ENCODE measurements at places on chromosomes 3 and 15.

- DNase-seq = no peak
Observed at GRCh38 chr3:38139652-38140051, 1.2 kb downstream of the MYD88 start.

DNA sequence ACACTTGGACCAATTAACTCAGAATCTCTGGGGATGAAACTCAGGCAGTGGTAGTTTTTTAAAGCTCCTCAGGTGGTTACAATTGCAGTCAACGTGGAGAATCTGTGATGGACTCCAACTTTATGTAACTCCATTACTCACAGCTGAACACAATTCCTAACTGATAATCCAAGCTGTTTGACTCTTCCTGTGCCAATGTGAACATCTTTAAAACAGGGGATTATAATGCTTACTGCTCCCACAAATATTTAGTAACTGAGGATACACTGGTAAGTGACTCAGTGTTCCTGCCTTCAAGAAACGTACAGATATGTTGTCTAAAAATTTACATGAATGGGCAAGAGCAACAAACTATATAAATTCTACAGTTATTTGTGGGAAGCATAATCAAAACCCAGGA lies 85.6 kb downstream of the OSBPL10 start:
- DNase-seq = no peak

DNA sequence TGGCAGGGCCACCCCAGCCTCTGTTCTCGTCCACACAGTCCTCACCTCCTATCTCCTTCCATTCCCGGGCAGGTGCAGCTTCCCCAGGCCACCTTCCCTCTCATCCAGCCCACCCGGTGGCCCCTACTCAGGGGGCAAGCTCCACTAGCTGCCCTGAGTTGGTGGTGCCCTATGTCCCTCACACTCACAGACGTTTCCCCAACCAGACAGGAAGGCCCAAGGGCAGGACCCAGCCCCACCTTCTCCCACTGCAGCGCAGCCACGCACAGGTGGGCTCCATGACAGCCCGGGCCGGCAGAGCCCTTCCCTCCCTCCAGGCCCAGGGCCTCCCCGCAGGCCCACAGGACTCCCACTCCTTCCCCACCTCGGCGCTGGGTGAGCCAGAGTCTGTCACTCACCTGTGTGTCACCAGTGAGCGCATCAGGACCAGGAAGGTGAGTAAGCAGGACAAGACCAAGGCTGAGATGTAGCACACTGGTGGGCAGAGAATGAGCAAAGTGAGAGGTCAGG lies 11.1 kb downstream of the ISLR start:
- no peak for DNase-seq

GRCh38 chr3:16899919-16900318 lies 15.2 kb downstream of the PLCL2 start:
- DNase-seq = no peak

GRCh38 chr15:90106522-90107117 lies 4.4 kb upstream of the IDH2 start:
- DNase-seq = no peak

GRCh38 chr3:53257465-53257864 lies 1.6 kb upstream of the TKT start:
- DNase-seq = no peak

DNA sequence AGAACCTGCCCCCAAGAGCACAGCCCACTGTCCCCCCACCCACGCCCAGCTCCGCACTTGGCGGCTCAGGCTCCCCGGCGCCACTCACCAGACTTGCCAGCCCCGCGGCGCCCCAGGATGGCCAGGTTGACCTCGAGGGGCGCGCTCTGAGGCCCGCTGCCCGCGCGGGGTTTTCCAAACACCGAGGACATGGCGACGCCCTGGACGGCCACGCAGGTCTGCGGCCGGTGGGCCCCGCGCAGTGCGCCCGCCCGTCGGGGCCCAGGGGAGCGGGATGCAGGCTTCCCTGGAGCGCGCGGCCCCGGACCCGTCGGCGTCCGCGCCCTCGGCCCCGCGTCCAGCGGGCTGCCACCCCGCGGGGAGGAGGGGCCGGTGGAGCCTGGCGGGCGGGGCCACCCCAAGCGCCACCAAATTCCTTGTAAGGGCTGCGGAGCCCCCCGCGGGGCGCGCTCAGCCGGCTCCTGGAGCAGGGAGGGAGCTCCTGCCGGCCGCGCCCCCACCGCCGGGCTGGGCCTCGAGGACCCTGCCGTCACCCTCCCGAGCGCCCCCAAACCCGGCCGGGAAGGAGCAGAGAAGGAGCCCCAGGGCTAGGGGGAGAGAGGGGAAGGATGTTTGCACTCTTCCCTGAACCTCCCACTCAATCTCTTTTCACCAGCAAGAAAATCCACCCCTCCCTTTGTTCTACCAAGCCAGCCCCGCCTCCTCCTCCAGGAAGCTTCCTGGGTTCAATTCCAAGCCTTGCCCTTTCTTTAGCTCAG lies at the start of gene RASL12:
RASL12 (minus strand) TSS at position 347 of the 758 bp plus-strand sequence; CDS start at position 191, 156 bp downstream.
- no peak for DNase-seq

GRCh38 chr3:117745516-117745915 lies 1035.9 kb downstream of the TUSC7 start:
- DNase-seq = no peak

GRCh38 chr15:45785897-45786296 lies 151.1 kb downstream of the SQOR start:
- no peak for DNase-seq

GRCh38 chr15:58423831-58424608 lies 7.8 kb upstream of the LIPC start:
- DNase-seq = no peak

DNA sequence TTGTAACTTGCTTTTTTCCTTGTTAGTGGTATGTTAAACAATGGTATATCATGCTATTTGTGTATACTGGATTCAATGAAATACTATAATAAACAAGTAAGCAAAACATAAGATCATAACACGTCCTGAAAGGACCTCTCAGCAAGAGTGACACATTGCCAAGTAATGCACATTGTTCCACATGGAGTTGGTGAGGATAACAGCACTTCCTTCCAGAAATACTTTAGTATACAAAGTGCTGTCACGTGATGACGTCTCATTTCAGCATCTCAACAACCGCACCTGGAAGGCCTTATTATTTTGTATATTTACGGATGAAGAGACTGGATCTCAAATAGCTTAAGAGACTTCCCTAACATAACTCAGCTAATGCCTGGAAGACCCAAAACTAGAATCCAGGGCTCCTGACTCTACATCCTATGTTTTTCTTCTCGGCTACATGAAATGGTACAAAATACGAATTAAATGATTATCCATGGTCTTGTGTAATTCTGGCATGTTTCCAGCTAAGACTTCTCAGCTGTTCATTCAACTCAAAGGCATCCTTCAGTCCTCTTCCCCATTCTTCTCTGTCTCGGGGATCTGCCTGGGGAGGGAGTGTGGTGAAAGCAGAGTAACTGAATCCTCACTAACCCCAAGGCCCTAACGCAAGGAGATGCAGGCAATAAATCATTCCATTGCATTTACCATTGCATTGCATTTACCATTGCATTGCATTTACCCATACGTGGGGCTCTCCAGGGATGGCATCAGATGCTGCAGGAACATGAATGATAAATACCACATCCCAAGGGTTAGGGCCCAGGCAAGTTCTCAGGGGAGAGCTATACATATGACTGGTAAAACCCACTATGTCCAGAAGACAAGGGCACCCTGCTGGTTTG lies 79.2 kb downstream of the LIPC start:
- no peak for DNase-seq

GRCh38 chr3:10762611-10763247 lies 53.3 kb upstream of the SLC6A11 start:
- no peak for DNase-seq

DNA sequence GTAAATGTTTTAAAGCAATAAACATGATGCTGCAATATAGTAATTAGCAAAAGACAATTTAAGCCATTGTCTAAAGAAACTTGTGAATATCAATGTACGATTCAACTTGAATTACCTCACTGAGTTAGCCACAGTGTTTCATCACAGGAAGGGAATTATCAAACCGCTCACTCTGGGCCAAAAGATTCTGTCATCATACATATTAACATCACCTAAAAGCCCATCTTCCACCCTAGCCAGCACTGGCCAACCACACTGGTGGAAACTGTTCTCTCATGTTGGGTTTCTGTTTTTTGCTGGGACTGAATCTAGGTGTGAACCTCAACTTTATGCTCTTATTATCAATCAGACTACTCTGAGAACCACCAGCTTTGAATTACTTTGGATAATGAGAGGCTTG lies 497.7 kb upstream of the THBS1 start:
- DNase-seq = no peak

DNA sequence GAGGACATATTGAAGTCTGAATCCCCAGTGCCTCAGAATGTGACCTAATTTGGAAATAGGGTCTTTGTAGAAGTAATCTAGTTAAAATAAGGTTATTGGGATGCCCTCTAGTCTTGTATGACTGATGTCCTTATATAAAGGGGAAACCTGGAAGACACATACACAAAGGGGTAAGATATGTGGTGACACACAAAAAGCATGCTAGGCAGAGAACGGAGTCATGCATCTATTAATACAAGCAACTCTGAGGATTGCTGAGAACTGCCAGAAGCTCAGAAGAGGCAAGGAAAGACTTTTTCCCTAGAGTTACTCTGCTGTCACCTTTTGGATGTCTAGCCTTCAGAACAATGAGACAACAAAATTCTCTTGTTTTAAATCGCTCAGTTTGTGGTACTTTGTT lies 58.1 kb upstream of the TMEM108 start:
- DNase-seq = no peak

DNA sequence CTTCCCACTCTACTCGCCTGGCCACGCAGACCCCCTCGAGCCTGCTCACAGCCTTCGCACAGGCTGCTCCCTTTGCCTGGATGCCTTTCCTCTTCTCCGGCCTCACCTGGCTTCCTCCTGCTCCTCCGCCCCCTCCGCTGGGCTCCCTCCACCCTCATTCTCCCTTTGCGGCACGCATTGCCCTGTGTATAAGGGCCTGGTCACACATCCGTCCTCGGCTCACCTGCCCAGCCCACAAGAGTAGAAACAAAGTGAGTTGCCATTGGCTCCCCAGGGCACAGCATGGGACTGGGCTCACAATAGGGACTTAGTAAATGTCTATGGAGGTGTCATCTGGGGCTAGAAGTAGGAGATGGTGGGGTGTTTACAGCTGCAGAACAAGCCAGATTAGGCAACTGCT lies 4.2 kb downstream of the PLXND1 start:
- DNase-seq = no peak

GRCh38 chr3:12158387-12159226 lies at the start of gene TIMP4:
Gene TIMP4 (minus strand): TSS chr3:12158912. CDS start chr3:12158840, 72 bp downstream.
- no peak for DNase-seq

- DNase-seq = no peak
Observed at GRCh38 chr3:88618021-88618645, 468.4 kb downstream of the C3orf38 start.

- no peak for DNase-seq
Observed at GRCh38 chr3:71503525-71504249, 79.8 kb downstream of the FOXP1 start.

DNA sequence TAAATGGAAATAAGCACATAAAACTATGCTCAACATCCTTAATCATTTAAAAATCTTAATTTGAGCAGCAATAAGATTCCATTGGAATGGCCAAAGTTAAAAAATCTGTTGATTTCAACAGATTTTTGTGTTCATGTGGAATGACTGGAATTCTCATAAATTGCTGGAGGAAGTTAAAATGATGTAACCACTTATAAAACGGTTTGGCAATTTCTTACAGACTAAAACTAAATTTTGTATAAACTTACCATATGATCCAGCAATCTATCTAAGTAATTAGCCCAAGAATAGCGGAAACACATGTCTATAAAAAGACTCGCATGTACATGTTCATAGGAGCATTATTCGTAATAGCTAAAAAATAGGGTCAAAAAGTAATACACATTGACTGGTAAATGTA lies 1713.6 kb downstream of the SI start:
- DNase-seq = no peak

- no peak for DNase-seq
Observed at GRCh38 chr3:73548436-73548835, 76.3 kb downstream of the PDZRN3 start.

DNA sequence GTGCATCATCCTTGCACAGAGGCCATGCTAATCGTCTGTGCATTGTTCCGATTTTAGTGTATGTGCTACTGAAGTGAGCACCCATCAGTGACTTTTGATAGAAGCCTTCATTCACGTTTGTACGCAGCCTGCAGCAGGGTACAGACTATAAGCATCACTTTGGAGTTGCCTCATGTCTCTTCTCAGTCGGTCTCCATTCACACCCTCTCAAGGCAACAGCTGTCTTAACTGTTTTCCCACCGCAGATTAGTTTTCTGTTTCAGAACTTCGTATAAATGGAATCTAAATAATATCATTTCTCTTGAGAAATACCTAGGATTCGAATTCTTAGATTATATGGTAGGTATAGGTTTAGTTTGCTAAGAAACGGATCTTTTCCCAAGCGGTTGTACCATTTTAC lies 143.2 kb downstream of the KLHL25 start:
- no peak for DNase-seq

GRCh38 chr15:40087991-40088928 lies 20.4 kb downstream of the BMF start:
- DNase-seq = no peak

Measured in esophagus squamous epithelium (tissue), 5 donors.